ENCODE measurements at places on chromosomes 12 and 14.

GRCh38 chr14:28570391-28570790, 196.2 kb upstream of the FOXG1 start:
- no peak for DNase-seq

DNA sequence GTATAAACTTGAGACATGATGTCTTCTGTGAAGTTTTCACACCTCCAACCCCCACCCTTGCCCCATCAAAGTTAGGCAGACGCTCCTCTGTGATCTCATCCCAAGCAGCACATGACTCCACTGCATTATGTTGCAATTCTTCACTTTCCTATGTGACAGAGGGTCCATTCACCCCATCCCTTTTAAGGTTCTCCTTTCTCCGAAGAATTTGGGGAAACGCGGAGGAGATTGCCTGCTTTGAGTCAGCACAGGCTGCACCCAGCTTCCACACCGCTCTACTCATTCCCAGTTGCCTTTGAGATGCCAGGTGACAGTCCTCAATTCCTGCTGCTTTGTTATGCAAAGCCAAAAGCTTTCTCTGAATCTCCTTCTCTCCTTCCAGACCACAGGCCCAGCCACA, 61.8 kb downstream of the PHLDA1 start:
- DNase-seq = no peak

DNA sequence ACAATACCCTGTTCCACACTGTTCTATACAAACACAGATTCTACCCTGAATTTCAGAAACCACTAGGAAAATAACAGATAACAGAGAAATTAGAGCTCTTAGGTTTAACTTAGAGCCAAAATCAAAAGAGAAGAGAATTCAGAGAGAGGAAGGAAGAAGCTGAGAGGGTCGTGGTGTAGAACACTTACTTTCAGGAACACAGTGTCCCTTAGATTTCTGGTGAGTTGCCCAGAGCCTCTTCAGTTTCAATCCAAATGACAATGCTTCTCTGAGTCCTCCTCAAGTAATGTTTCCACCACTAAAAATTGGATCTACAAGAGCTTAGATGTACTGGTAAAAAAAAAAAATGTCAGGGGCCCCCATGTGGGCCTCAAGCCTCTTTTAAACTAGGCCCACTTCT, 2.6 kb downstream of the YAF2 start:
- DNase-seq = no peak

GRCh38 chr12:122982477-122982815, 2.0 kb downstream of the ARL6IP4 start:
- DNase-seq = no peak

DNA sequence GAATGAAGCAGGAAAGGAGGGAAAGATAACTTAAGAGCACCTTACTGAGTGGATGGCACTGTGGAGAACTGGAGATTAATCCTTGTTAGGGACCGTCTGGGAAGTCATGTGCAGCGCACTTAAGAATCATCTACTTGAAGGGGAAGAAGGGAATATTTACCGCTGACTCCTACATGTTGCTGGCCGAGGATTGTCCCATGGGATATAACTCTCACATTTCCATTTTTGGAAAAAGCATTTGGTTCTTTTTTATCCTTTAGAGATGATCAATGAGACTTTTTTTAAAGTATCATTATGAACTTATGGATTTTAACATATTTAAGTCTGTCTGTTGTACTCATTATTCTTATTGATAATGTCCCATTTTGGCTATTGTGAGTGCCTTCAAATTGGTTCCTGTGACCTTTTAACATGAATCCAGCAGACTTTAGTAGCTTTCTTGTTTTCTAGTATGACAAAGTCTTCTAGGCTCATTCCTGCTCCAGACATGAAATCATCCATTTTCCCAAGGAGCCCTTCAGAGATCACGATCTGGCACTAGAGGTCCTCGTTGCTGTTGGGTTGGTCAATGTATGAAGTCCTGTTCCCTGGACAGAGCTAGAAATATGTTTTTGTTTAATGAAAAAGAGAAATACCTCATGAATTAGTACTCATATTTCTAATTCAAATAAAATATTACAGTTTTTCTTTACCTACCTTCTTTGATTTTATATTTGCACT, 20.2 kb upstream of the FAM234B start:
- DNase-seq = no peak

- no peak for DNase-seq
These were observed 127.2 kb upstream of the ATF7IP start for GRCh38 chr12:14238221-14238792.

DNA sequence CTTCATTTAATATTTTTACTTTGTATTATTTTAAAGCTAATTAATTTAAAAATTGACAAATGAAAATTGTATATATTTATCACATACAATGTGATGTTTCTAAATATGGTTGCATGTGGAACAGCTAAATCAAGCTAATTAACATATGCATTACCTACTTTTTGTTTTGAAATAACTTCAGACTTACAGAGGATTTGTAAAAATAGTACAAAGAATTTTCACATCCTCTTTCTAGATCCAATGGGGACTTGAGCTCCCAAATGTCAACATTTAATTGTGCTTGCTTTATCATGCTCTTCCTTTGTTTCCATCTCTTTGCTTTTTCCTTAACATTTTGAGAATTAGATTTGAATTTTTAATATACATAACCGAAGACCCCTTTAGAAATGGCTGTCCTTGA, 6.6 kb downstream of the DCD start:
- DNase-seq = no peak

Data from T-helper 2 cell (primary cell).